CD4-positive, alpha-beta T cell treated with Interleukin-6 for 4 hours (primary cell): ENCODE measurements at places on chromosomes 12 and 14.

- DNase-seq, result no peak
These were observed 96.9 kb upstream of the TBX3 start for GRCh38 chr12:114780746-114781399.

DNA sequence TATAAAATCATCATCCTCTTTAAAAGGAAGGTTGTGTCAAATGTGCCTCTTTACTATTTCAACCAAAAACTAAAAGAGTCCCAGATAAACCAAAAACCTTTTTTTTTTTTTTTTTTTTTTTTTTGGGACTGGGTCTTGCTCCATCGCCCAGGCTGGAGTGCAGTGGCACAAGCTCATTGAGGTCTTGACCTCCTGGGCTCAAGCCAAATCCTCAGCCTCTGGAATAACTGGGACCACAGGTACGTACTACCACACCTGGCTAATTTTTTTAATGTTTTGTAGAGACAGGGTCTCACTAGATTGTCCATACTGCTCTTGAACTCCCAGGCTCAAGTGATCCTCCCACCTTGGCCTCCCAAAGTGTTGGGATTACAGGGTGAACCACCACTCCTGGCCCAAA lies 16.4 kb upstream of the SELPLG start:
- DNase-seq, result no peak

GRCh38 chr14:65790172-65790815 lies 377.8 kb downstream of the FUT8 start:
- DNase-seq, result no peak

DNA sequence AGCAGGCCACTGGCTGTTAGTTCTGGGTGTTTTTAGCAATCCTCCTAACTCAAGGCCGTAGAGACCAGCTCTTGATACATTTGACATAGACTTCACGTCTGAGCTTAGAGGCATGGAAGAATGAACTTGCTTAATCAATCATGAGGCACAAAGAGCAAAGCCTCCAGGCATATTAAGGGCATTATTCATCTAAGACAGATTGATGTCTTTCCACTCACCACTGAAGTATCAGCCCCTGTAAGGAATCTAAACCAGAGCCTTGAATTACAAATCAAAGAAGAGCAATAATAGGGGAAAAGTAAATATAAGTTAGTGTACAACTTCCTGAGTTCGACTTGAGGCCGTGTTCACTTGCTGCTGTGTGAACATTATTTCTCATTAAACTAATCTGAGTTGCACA lies 1470.7 kb downstream of the AACS start:
- DNase-seq, result no peak

DNA sequence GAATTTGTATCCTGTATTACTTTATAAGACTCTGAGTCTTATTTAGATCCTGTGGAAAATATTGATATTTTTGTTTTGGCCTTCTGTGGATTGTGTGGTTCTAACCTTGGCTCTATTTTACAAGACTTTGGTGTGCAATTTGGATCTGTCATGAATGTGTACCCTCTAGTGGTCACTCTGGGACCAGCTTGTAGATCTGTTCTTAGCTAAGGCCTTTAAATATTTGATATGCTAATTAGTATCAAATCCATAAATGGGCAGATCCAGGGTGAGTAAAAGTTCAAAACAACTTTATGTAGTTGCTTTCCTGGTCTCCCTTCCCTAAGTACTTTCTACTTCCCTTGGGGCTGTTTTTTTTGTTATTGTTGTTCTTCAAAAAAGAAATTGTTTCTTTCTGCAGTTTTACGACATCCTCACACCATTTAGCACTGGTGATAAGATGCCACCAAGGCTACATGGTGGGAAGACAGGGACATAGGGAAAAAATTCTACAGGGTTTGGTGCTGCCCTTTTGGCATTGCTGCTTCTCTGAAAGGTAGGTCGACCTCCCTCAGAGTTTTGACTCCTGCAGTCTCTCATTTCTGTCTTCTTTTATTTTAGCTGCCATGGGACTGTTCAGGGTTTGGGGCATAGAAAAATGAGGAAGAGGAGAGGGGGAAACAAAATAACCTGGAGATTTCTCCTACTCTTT lies 238.5 kb downstream of the GPHN start:
- no peak for DNase-seq
